Endothelial cell (in vitro differentiated cells): ENCODE measurements at places on chromosomes 3 and 15.

DNA sequence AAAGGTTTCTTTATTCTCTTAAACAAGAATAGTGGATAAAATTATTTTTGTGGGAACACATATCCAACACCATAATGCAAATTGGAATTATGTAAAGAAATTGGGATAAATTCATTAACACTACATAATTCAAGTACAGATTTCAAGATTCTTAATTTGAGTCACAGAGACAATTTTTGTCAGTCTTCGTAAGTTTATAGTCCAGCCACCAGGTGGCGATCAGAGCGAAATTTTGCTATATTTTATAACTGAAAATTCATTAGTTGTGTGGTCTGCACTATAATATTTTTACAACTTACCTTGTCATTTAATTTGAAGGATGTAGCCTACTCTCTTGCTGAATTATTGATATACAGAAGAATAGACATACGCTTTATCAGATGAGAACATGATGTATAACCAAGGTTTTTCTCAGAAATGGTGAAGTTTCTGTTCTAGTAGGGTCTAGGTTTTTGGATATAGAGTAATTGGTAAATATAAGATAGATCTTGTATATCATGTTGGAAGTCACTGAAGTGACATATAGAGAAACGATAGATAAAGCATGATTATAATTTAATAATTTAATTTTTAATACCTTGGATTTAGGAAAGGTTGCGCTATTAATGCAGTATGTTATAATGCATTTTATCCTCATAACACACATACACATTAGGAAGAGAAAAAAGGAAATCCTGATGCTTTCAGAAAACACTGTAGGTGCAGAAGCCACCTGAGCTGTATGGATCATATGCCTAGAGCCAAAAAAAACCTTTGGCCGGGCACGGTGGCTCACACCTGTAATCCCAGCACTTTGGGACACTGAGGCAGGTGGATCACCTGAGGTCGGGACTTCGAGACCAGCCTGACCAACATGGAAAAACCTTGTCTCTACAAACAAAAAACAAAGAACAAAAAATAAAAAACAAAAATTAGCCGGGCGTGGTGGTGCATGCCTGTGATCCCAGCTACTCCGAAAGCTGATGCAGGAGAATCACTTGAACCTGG is 31.7 kb downstream of the PLSCR4 start:
- DNase-seq, result peak; percentile 18

- DNase-seq, result no peak
Measured at GRCh38 chr15:99096173-99096893, 8.5 kb upstream of the SYNM start.

- DNase-seq, result no peak
Measured at GRCh38 chr15:42358141-42358540, 1.2 kb upstream of the CAPN3 start.

GRCh38 chr3:82376883-82377282 is 615.4 kb upstream of the GBE1 start:
- DNase-seq, result no peak
